SW480 (cell line): ENCODE measurements at places on chromosomes 7 and 10.

- no peak for DNase-seq
Measured at GRCh38 chr7:130886438-130887135, 152.6 kb upstream of the KLF14 start.

- DNase-seq = no peak
Measured at GRCh38 chr7:2201686-2202360, 30.9 kb downstream of the MAD1L1 start.

DNA sequence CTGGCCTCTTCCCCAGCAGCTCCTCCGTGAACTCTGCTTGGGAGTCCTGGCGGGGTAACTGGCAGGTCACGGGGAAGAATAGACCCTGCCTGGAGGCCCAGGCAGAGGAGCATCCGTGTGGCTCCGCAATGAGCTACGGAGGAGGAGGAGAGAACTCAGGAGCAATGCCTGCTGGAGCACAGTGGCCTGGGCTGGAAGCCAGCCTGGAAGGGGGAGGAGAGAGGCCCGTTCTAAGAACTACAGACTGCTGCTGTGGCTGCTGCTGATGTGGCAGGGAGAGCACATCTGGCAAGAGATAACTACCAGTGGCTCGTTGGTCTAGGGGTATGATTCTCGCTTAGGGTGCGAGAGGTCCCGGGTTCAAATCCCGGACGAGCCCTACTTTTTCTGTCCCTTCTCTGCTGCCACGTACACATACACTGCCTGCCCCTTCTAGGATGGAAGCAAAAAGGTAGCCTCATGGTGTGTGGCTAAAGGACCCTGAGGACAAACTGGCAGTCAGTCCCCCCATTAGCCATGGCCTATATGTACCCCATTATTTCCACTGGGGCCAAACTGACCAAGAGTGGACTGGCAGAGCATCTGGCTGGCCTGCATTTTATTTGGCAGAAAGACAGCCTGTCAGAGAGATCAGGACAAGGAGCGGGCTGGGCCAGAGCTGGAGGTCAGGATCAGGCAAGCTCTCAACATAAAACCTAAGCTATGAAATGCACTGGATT, 7.7 kb upstream of the OPN1SW start:
- DNase-seq = peak; percentile 21

- peak; percentile 18 for DNase-seq
Measured at GRCh38 chr7:25329815-25330214, 101.5 kb upstream of the NPVF start.

- DNase-seq = no peak
Measured at GRCh38 chr7:141619745-141620144, 68.5 kb downstream of the AGK start.

- DNase-seq = no peak
Measured at GRCh38 chr10:11243425-11244222, 226.0 kb downstream of the CELF2 start.

- DNase-seq = no peak
Measured at GRCh38 chr10:5529702-5530411, 5.1 kb downstream of the CALML3 start.

DNA sequence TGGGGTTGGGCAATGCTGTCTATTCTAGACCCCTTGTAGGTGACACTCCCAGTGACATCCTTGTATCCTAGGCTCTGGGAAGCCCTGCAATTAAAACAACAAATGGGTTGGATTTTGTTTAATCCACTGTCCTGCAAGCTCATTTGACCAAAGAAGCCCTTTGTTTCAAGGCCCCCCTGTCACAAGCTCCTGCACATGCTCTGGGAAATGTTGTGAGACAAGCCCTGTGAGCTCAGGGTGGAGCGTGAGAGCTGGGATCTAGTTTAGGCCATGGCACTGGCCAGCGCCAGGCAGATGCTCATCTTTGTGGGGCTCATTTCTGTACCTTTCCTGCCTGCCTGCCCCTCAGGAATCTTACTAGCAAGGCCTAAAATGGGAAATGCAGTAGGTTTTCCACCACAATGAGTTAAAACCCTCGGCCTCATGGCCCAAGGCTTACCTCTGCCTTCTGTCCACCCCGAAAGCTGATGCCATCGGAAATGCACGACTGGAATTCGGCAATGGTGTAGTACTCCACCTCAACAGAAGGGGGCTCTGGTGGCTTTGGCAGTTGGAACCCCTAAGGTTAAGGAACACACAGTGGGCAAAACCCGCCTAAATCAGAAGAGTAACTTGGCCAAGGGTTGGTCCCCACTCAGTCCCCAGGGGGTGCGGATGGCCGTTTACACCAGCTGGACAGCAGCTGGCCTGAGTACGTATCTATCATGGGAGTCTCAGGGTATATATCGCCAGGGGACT, 112.0 kb downstream of the NEURL1 start:
- DNase-seq = no peak

DNA sequence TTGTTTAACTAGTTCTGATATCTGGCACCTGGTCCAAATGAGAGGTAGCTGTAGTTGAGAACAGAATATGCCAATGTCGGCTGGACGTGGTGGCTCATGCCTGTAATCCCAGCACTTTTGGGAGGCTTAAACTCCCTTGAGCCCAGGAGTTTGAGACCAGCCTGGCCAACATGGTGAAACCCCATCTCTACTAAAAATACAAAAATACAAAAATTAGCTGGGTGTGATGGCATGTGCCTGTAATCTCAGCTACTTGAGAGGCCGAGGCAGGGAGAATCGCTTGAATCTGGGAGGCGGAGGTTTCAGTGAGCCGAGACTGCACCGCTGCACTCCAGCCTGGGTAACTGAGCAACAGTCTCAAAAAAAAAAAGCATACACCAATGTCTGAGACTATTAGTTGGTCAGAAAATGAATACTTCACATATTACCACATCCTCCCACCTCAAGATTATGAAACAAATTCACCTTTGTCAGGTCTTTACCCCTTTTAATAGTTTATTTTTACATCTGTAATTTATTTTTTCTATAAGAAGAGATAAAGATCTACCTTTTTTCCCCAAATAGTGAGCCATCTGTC, 38.8 kb downstream of the EPC1 start:
- no peak for DNase-seq

DNA sequence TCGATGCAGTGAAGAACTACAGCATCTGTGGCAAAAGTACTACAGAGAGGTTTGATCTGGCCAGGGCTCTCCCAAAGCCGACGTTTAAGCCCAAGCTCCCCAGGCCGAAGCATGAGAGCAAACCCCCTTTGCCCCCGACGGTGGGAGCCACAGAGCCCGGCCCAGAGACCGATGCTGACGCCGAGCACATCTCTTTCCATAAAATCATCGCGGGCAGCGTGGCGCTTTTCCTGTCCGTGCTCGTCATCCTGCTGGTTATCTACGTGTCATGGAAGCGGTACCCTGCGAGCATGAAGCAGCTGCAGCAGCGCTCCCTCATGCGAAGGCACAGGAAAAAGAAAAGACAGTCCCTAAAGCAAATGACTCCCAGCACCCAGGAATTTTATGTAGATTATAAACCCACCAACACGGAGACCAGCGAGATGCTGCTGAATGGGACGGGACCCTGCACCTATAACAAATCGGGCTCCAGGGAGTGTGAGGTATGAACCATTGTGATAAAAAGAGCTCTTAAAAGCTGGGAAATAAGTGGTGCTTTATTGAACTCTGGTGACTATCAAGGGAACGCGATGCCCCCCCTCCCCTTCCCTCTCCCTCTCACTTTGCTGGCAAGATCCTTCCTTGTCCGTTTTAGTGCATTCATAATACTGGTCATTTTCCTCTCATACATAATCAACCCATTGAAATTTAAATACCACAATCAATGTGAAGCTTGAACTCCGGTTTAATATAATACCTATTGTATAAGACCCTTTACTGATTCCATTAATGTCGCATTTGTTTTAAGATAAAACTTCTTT, 2.3 kb downstream of the LRRTM3 start:
- no peak for DNase-seq

DNA sequence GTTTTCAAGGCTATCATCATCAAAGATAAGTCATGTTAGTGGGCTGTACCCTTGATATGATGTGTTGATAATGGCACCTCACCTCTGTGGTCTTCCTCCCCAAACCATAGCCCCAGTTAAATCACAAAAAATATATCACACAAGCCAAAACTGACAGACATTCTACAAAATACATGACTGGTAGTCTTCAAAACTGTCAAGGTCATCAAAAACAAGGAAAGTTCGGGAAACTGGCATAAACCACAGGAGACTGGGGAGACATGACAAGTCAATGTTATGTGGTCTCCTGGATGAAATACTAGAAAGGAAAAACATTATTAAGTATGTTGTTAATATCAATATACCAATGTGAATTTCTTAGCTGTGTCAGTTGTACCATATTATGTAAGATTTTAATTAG, 279.5 kb upstream of the FZD1 start:
- DNase-seq = no peak

DNA sequence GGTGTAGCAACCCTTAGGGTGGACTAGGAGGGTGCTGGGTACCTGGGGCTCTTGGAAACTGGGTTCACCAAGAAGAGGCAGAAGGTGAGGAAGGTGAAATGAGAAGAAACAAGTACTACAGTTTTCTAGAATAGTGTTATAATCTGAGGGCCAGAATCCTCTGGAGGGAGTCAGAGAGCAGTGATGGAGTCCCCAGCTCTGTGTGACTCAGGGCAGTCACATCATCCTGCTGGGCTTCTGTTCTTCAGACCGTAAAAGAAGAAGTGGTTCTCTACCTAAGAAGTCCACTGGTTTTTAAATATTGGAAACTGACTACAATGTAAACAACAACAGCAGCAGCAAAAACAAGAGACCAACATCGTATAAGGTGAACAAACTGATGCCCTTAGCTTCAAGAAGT, 197.3 kb downstream of the PRPF18 start:
- DNase-seq = peak; percentile 21

DNA sequence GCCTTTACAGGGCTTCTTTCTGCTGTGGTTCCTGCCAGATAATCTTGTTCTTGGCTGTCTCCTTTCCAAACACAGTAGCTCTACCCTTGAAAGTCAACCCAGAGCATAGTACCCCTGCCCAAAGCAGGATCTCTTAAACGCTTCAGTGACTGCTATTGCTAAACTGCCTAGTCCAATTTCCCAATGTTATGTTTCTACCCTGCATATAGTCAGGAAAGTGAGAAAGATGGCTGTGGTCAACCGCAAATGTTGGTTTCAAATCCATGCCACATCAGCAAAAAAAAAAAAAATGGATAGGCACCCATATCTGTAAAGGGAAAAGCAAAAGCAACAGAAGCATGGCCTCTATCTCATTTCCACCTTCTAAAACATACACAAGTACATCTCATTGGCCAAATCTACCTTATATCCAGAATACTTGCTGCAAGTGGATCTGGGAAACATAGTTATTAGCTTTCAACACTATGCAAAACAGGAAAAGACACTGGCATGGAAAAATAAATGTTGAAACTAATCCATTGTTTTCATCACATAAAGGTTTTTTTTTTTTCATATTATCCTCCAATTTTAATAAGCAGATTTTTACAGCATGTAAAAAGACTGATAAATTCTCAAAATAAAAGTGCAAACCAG, 59.8 kb downstream of the DNAJC1 start:
- DNase-seq = peak; percentile 23

GRCh38 chr7:139860090-139860775, 31.2 kb downstream of the TBXAS1 start:
- no peak for DNase-seq

- no peak for DNase-seq
Measured at GRCh38 chr7:67547183-67547907, 550.7 kb downstream of the TYW1 start.

DNA sequence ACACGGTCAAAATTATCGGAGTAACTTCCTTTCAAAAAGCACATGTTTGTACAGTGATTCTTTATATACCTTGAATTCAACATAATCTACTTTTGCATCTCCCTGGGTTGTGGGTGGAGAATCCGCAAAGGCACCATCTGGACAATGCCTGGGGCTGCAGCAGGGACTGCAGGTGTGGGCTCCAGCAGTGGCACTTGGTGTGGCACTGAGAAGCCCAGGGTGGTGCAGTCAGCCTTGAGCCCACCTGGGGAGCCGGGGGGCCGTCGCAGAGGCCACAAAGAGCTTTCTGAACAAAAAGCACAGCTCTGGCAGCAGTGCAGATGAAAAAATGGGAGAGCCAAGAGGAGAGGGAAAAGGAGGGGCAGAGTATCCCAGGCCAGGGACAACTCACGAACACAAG, 22.2 kb downstream of the PARD3 start:
- no peak for DNase-seq

- DNase-seq = no peak
Measured at GRCh38 chr7:41975849-41976248, 261.2 kb downstream of the GLI3 start.

GRCh38 chr10:45421221-45422097, 47.4 kb downstream of the ALOX5 start:
- no peak for DNase-seq

DNA sequence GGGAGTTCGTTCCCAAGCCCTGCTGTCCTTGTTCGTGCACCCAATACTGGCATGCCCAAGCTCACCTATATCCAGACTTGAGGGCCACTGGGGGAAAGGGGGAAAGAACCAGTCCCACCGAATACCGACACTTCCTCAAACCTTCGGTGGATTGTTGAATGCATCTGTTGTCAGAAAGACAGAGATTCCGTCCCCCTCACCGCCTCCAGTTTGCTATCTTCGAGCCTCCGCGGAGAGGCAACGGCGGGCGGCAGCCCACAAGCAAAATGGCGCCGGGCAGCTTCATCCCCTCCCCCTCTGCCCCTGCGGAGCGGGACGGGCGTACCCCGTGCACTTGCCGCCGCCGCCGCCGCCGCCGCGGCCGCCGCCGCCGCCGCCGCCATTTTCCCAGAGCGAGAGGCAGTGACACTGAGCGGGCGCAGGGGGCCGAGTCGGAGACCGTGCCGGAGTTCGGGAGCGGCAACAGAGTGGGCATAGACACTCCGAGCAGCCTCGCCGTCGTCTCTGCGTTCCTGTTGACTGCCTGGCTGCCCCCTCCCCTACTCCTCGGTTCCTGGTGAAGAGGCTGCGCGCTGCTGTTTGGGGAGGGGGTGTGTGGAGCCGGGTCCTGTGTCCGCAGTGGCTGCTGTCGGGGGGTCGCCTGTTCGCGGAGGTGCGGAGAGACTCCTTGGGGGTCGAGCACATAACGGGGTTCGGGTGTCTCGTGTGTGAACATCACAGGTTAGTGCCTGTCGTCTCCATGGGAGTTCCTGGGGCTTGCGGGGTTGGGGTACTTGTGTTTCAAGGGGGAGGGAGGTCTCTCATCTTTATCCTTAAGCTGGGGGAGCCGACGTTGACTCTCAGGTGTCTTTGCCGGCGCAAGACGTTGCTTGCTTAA, at the start of gene KMT2E:
KMT2E (plus strand) TSS at position 390 of the 877 bp plus-strand sequence. CDS start 26,748 bp downstream, outside the sequence.
- DNase-seq = peak; percentile 94

- DNase-seq = no peak
Measured at GRCh38 chr10:129029051-129029450, 438.0 kb upstream of the MGMT start.
